ENCODE measurements at places on chromosomes 4 and X.

GRCh38 chrX:110425222-110426154, 66.8 kb downstream of the RTL9 start:
- no peak for DNase-seq

DNA sequence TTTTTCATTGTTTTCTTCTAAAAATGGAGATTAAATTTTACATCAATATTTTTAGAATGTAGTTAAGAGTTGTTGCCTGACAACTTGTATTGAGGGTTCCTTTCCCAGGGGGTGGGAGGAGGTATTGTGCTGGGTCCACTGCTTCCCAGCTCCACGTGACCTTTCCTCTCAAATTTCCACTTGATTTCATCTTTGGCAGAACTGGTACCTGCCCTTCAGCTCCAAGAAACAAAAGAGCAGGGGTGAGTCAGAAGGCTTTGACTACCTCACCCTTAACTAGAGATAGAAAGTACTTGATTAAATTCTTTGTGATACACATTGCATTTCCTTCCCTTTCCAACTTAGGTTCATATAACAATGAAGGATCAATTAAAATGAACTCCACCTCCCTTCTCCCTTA, 19.7 kb downstream of the TRIM2 start:
- peak; percentile 38 for DNase-seq

DNA sequence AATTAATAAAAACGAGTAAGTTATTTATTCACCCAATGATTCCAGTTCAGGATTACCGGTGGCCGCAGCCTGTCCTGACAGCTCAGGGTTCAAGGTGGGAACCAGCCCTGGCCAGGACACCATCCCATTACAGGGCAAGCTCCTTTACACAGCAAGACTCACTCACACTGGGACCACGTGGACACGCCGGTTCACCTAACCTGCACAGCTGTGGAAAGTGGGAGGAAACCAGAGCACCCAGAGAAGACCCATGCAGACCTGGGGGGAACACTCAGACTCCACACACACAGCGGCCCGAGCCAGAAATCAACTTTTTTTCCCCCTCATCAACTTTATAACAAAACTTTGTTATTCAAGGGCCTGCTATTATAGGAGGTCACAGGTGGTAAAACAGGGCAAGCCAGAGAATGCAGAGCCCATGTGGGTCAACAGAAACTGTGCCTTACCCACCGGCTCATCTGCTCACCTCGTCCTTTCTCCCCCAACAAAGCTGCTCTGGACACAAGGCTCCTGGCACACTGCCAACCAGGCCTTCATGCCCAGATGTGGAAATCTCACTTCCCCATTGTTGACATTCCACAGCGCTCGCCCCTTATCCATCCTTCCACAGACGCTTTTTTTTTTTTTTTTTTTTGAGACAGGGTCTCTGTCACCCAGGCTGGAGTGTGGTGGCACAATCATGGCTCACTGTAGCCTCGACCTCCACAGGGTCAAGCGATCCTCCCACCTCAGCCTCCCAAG, 8.0 kb upstream of the ODAPH start:
- peak; percentile 5 for DNase-seq

GRCh38 chr4:2241003-2241402, 918 bp downstream of the HAUS3 start:
- DNase-seq: no peak

DNA sequence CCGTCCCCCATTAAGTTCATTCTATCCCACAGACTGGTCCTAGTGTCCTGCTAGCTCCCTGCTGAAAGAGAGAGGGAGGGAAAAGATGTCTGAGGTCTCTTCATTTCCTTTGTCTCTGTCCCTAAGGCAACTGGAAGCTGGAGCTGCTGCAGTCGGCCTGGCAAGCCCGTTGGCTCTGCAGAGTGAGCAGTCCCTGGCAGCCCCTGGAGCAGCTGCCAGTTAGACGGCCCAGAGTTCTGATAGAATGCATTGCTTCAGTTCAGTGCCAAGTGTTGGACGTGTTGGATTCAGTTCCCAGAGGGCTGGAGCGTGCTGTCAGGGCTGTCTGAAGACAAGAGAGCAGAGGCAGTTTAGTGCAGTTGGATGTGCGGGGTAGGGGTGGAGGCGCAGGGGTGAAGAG, 975 bp downstream of the KCNE5 start:
- DNase-seq: no peak

- DNase-seq: peak; percentile 54
Observed at GRCh38 chrX:130975947-130976346, 72.9 kb upstream of the ENOX2 start.

- DNase-seq: peak; percentile 77
Observed at GRCh38 chrX:70434352-70434866, 10.2 kb upstream of the DLG3 start.

DNA sequence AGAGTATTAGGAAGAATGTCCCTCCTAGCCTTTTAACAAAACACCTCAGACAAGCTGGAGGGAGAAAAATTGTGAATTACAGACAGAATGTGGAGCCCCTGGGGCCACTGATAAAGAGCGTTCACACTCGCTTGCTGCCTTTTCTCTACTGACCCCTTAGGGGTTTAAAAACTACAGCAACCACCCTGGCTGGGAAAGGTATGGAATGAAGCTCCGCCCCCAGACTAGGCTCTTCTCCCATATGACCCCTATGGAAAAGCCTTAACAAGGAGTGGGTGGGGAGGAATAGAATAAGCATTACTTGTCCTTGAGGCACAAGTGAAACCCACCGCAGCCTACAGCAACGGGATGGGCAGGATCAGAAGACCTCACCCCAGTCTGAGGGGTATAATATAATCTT, 26.3 kb downstream of the ANKRD50 start:
- no peak for DNase-seq

DNA sequence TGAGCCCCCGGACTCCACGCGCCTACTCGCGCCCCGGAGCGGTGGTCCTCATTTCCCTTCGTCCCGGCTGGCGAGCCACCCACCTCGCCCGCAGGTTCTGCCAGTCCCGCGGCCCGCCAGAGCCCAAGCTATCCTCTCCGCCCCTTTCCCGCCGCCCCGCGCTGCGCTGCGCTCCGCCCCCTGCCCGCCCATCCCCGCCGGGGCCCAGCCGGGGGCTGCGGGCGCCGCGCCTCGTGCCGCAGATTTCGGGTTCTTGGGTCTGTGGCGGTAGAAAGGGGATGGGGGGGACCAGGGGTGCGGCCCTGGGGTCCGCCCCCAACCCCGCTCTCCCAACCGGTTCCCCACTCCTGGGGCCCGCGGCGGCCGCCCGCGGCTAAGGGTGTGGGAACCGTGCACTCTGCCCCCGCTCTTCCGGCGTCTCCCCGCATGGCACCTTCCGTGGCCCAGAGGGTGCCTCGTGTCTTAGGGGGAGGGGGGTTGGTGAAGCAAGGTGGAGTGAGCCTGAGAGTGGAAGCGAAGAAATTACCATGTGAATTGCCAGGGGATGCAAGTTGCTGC, 650.8 kb upstream of the DIPK2B start:
- DNase-seq: peak; percentile 59

GRCh38 chr4:125323654-125324053, 8.9 kb downstream of the FAT4 start:
- DNase-seq: peak; percentile 85

DNA sequence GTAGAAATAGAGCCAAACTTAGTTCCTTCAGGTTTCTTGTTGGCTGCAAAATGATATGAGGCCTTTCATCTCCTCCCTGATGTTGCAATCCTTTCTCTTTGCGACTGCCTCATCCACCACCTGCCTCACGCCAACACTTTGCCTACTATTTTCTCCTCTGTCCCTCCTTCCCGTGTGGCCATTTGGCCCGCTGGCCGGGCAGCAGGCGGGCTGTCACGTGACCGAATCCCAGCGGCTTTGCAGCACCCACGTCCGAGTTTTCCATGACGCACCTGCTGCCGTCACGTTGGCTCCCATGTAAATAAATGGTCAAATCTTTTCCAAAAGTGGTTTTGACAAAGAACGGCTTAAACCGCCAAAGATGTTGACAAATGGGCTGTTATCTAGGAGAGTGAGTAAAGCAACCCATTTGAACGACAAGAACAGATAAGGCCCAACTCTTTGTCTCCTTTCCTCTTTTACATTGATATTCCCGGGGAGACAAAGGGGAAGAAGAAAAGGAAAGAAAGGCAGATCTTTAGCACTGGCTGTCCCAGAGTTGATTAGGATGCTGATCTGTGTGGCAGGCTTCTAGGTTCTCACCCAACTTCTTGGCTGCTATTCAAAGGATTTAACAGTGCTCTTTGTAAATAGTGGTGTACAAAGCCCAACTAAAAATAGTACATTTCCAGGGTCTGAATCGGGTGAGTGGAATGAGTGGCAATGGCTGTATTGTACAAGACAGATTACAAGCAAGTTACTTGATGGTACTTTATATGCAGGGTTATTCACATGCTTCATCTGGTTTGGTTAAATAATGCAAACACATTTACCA, 174.2 kb upstream of the JADE1 start:
- DNase-seq: no peak

DNA sequence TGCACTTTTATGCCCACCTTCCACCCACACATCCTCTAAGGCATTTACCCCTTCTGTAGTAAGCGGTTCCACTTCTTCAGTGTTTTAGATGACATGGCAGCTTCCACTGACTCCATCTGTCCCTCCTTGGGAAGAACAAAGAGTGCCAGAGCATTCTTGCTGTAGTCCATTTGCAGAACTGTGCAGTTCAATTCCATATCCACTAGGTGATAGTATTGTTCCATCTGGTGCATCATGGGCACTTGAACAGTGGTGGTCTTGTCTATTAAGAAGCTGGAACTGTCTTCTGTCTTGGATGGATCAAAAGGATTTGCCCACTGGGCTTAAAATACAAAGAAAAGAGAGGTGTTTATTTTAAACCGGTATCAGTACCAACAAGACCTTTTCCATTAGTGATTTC, 3.5 kb downstream of the SERPINA7 start:
- no peak for DNase-seq

DNA sequence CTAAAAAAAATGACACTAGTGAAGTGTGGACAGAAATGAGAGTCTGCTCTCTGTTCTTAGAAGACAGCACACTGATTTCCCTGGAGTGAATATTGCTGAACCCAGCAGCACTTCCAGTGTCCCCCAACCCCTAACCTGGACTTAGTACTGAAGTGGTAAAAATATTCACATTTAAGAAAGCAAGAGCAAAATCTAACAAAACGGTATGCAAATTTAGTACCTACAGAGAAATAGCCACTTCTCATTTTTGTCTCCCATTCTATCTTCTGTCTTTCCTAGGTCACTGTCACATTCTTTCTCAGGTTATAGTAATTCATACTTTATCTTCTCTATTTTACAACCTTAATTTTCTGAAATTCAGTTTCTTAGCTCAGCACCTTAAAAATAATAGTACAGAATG, 274.7 kb downstream of the CFAP299 start:
- DNase-seq: no peak

- no peak for DNase-seq
Observed at GRCh38 chr4:69731241-69731640, 29.2 kb downstream of the SULT1B1 start.

- DNase-seq: no peak
Observed at GRCh38 chr4:100819505-100819904, 301.7 kb upstream of the EMCN start.

Data from ACHN (cell line).